ENCODE measurements at places on chromosomes 5 and 9.
A peak's percentile ranks its signal among the peaks of the same experiment; 100 is the strongest.

DNA sequence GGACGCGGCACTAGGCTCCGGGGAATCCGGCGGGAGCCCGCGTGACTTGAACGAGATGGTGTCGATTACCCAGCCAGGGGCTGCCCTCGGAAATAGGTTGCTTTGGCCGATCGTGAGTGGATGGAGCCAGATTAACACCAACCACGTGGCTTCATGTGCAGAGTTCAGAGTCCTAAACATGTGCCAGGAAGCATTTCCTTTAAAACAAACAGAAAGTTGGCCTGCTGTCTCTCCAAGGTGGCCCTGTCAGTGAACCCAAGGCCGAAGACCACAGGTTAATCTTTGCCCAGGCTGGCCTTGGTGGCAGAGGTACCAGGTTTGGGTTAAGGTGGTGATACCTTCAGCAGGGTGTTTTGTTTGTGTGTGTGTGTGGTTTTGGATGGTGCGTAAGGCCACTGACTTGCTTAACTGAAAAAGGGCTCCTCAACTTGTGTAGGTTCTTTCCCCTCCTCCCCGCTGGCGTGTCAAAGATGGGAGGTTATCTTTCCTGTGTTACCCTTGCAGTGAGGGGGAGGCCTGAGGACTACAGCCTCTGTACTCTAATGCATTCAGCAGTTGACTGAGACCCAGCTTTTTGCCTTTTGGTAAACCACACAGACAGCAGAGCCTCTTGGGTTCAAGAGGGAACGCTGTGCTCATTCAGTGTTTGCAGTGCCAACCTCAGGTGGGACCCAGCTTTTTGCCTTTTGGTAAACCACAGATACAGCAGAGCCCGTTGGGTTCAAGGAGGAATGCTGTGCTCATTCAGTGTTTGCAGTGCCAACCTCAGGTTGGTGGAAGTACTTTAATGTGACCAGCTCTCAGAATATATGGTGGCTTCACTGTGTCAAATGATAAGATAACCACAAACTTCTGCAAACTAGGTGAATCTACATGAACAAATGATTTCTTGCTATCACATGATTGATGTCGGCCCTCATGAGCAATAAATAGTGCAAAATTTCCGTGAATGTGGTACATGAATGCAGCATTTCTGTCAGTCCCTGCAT is 1.4 kb downstream of the IQGAP2 start:
- DNase-seq: peak; percentile 28

DNA sequence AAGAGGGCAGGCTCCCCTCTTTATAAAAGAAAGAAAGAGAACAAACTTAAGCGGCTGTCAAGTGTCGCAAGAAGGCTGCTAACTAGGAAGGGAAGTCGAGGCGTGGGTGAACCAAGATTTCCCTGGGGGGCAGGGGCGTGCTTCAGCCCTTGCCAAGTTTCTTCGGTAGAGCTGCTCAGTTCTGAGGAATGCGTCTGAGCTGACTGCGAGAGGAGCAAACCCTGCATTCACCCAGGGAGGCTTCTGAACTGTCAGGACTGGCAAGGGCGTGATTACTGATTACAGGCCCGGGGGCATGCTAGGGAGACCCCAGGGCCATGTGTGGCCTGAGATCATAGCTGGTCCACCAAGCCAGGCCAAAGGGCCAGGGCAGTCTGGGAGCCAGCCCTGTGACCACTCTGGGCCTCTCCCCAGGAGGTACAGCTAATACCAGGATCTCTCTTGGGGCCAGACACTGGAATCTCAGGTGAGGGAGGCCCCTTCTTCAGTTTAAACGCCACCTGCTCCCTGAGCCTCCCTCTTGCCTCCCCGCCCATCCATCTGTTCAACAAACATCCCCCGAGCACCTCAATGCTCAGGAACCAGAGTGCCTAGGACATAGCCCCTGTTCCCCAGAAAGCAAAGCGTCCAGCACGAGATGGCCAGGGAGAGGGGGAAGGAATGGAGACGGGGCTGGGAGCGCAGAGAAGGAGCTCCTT is 30.9 kb downstream of the SARDH start:
- no peak for DNase-seq

GRCh38 chr9:38662763-38663593 is 42.6 kb upstream of the ANKRD18A start:
- no peak for DNase-seq

DNA sequence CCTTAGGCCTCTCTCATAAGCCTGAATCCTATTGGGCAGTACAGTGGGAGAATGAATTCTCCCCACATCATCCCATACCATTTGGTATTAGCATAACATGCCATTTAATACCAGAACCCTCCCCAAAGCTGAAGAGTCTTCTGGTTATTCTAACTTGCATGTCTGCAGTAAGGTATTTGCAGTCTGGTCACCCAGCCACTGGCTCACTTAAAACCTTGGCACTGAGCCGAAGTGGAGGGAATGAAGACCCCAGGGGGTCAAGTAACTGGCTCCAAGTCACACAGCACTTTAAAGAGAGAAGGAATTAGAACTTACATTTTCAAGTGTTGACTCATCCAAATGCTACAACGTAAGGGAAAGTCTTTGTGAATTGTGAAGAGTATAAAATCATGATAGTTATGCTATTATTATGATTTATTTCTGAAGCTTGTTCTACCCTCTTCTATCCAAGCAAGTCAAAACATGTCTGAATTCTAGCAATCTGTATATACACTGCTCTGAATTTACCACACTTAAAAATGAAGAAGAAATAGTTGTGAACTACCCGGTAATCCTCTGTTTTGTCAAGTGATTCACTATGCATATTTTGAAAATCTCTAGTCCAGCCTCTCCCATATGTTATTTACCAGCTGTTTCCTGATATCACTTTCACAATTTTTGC is 28.5 kb downstream of the GLRA1 start:
- no peak for DNase-seq

- DNase-seq: no peak
Measured at GRCh38 chr9:110767559-110768063, 99.0 kb downstream of the MUSK start.

DNA sequence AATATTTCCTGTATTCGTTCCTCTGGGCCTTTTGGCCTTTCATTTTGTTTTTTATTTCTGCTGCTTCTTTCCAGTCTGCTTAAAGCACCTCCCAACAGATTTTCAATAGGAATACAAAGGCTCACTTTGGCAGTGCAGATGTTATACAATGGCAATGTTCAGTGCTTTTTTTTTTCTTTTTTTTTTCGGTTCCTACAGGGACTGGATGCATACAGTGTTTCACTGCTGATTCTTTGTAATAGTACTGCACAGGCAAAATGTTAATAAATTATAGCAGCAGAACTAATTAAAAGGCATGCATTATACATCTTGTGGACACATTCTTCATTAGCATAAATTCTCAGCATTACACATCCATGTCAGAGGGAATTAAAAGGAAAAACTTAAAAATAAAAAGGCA is 356.6 kb upstream of the C9orf72 start:
- no peak for DNase-seq

GRCh38 chr9:38200431-38200830 is 131.4 kb upstream of the SHB start:
- no peak for DNase-seq

DNA sequence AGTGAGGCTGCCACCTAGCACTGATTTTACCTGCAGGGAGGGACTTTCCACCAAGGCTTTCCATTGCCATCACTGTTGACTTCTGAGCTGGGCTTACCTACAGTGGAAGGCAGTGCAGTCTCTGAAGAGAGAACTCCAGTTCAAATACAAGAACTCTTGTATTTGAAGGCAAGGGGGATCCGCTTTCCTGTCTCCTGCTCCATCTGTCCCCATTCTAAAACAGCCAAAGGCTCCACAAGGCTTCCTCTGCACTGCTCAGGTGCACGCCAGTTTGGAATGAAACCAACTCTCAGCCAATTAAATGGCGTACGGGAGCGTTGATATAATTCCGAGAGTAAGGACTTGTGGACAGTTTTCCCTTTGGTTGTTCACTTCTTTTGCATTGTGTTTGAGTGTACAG is 66.0 kb upstream of the CXCL14 start:
- DNase-seq: no peak

GRCh38 chr9:112112519-112112918 is 62.6 kb downstream of the SUSD1 start:
- DNase-seq: no peak

DNA sequence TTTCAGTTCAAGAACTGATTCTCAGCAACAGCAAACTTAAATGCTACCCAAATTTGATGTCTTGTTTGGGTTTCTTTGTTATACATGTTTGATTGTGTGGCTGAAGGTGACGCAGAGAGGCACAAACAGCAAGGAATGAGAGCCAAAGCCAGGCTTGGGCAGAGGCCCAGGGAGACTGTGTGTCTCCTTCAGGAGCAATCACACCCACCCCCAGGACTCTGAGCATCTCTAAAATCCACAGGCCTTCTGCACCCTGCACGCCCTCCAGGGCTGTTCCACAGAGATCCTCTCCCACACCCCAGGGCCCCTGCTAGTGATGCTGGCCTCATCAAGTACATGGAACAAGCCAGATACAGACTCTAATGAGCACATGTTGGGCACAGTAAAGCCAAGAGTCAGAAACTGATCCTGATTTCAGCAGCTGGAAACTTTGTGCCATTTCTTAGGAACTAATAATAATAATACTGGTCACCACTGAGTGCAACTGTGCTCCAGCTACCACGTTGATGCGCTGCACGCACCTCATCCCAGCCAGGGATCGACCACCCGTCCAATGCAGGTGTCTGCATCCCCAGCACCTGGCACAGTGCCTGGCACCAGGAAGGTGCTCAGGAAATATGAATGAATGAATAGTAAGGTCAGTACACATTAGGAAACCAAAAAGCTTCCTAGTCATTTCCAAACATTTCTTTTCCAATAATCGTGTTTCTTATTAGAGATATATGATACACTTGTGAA is 54.6 kb upstream of the TCF7 start:
- DNase-seq: no peak

DNA sequence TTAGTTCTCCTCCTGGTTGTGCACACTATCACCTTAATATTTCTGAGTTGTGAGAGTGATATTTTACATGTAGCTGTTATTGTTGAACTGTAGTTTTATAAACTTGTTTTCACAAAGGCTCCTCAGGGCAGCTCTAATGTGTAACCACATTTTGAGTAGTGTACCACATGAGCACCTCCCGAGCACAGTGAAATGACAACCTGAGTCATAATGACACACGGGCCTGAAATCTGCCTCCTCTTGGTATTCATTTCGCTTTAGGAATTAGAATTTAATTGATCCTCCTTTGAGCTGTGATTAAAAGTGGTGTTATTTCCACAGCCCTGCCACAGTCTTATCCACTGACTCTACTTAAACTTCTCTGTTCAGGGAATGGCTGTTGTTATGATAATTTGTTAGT is 7.9 kb downstream of the MTRR start:
- no peak for DNase-seq

Data from DND-41 (cell line).